ENCODE measurements at places on chromosomes 4 and X. TPM values are rescaled to one million over a fixed set of nuclear protein-coding genes. Genes with fewer than 3 reads are reported as not detected.

OCIAD2 gene
- total RNA-seq = 113 TPM

DKK2 gene
- not detected for total RNA-seq

GABRQ gene
- not detected for total RNA-seq

AKAP14 gene
- total RNA-seq = not detected

FGF5 gene
- not detected for total RNA-seq

BEX5 gene
- 4.6 TPM for total RNA-seq
